ENCODE measurements at places on chromosomes 7 and 10.

DNA sequence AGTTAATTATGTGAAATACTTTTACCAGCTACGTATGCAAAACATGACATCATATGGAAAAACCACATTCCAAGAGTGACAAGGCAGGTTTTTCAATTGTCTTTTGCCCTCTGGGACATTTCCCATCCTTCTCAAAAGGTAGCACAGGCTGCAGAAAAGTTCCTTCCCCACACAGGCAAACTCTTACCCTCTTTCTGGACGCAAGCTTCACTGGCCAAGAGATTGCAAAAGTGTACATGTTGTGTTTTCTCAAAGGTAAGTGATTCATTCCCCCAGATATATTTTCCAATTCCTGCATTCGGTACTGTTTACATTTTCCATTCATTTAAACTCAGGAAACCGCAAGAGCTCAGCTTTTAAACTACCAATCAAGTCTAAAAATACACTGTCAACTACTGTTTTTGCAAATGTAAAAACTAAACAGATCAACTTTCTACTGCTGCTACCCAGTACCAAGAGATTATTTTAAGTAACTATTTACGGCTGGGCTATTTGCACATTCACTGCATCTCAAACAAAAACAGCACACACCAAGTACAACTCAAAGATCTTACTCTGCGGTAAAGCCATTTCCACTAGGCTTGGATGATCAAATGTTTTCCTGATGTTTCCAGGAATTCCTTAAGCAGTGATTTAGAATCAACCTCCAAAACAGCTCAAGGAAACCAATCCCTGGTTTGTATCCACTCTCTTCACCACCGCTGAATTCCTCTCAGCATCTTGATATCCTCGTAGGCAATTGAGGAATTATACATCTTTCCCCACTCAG is 233.6 kb upstream of the CCDC6 start:
- DNase-seq, result peak; percentile 3

GRCh38 chr7:87570178-87570577 is 30.5 kb downstream of the ABCB1 start:
- DNase-seq, result no peak

- no peak for DNase-seq
Observed at GRCh38 chr7:80734011-80734410, 95.6 kb downstream of the CD36 start.

DNA sequence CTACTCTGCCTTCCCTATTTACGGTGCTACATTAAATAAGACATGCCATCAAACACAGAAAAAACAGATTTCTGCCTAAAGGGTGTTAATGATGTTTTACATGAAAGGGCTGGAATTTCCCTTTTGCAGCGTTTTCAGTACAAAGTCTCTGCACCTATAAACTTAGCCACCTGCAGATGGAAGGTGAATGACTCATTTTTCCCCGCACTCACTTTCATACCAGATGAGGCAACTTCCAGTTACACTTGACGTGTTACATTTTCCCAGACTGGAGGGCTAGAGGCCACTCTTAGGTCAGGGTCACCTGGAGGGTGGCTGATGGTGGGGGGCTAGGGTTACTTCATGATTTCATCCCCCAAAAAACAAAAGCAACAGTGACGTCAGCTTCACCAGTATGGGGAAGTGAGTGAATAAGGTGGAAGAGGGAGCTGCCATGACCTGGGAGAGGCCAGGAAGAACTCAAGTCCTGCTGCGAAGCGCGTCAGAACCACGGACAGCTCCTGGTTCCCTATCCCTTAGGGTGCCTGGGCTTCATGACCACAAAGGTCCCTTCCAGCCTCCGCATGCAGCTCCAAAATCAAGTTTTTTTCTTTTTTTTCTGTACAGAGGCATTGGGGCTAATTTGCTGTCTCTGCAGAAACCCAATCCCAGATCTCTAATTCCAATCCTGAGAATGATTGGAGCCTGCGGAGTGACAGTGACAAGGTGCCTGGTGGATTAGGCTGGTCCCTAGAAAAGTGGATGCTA is 94.0 kb downstream of the ADARB2 start:
- peak; percentile 91 for DNase-seq

GRCh38 chr10:100509241-100509840 is 10.3 kb downstream of the SEC31B start:
- no peak for DNase-seq

GRCh38 chr7:150388709-150389531 is 9.8 kb downstream of the ZNF775 start:
- DNase-seq, result peak; percentile 39

- no peak for DNase-seq
Observed at GRCh38 chr7:138666385-138666784, 34.8 kb downstream of the SVOPL start.

DNA sequence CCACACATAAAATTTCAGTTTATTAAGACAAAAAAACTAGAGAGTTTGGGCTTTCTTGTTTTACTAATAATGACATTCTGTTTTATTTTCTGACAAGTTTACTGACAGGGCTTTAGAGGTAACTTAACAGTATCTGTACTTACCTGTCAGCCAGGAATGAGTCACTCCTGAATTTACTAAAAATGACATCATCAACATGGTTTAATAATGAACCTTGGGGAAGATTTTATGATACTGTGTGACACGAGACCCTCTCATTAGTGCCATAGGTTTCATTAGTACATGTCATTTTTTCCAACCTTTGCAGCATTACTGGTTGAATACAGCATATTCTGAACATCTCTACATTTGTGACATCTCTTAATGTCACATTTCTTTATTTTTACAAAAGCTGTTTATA is 131.1 kb downstream of the KCND2 start:
- DNase-seq, result no peak

GRCh38 chr7:122748195-122748594 is 45.5 kb upstream of the RNF148 start:
- DNase-seq, result no peak

DNA sequence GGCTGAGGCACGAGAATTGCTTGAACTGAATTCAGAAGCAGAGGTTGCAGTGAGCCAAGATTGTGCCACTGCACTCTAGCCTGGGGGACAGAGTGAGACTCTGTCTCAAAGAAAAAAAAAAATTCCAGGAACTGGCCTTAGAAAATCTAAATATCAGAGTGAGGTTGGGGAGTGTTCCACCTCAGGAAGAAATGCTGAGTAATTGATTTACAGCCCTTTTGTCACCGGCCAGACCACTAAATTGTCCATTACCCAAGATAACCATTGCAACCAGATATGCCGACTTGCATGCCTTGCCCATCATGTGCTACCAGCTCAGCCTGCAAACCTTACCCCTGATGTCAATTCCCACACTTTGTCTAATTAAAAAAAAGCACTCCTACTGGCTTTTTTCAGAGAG is 42.4 kb downstream of the CRCP start:
- DNase-seq, result no peak

GRCh38 chr10:70699659-70700174 is 27.4 kb downstream of the ADAMTS14 start:
- DNase-seq, result peak; percentile 25

DNA sequence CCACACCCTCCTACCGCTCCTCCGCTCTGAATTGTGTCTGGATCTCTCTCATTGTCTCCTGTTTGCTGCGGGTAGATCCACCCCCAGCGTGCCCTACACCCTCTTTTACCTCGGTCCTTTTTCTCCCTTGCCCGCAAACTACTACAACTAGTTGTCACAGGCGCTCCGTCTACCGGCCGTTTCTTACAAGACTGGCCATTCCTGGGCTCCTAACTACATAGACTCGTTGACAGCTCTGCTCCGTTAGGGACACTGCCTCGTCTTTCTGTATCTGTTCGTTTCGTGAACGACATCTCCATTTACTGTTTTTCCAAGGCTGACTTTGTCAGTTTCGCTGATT is 786 bp downstream of the TAF3 start:
- DNase-seq, result peak; percentile 40

DNA sequence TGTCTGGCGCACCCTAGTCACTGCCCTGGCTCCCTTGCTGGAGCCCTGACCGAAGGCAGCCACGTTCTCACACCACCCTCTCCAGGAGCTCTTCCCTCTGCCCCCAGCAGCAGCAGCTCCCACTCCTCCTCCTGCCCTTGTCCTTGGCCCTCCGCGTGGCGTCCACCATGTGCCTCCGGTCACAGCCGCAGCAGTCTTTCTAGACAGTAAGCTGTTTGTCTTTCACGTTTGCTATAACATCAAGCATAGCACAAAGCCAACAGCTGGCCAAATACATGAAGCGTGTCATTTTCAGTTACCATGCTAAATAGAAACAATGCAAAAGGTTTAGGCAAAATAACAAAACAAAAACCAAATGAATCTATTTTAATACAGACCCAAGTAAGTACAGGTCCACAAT is 3.3 kb downstream of the PITRM1 start:
- DNase-seq, result no peak

GRCh38 chr7:85510287-85510686 is 323.4 kb upstream of the SEMA3D start:
- no peak for DNase-seq

DNA sequence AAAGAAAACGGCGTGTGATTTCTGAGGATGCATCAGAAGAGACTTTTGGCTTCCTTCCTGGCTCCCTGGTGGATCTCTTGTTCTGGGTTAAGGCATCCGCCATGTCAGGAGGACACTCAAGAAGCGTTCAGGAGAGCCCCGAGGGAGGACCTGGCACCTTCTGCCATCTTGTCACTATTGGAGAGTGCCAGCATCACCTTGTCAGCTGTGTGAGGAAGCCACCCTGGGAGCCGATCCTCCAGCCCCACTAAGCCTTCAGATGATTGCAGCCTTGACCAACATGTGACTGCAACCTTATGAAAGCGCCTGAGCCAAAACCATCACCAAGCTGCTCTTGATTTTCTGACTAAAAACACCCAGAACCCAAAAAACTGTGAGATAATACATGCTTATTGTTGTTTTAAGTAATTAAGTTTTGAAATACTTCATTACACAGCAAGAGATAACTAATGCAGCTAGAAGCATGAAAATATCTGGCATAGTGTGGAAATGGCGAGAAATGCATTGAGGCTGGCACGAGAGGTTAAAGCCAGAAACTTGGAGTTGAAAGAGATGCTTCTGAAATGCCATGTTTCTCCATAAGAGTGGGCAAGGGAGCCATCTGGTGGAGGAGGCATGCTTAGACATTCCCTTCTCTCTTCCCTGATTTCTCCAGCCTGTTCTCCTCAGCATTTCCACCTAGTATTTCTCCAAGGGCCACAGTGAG is 5.4 kb upstream of the ZFYVE27 start:
- peak; percentile 71 for DNase-seq

DNA sequence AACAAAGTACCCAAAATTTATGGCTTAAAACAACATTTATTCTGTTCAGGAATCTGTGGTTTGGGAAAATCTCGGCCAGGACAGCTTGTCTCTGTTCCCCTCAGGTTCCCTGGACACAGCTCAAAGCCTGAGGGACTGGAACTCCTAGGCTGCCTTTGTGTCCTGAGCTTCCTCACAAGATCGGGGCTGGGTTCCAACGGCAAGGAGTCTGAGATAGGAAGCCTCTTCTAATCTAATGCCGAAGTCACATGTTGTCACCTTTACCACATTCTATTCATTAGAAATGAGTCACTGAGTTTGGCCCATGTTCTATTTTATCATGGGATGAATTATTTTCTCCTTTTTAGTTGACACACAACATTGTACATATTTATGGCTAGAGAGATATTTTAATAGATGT is 80.5 kb downstream of the ANKRD26 start:
- DNase-seq, result no peak

DNA sequence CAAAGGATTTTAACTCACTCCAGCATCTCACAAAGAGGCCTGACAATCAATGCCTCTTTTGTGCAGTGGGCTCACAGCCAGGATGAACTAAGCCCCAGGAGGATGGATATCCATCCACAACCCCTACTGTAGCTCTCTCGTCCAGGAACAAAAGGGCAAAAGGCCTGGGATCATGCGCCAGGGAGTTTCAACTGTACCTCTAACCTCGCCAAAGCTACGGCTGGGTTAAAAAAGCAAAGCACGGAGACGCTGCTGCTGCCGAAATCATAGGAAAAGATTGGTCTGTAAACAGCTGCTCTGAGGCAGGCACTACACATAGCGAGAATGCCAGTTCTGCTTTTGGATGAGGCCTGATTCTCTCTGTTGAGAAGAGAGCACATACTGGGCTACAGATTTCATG is 32.1 kb downstream of the VSTM4 start:
- no peak for DNase-seq

DNA sequence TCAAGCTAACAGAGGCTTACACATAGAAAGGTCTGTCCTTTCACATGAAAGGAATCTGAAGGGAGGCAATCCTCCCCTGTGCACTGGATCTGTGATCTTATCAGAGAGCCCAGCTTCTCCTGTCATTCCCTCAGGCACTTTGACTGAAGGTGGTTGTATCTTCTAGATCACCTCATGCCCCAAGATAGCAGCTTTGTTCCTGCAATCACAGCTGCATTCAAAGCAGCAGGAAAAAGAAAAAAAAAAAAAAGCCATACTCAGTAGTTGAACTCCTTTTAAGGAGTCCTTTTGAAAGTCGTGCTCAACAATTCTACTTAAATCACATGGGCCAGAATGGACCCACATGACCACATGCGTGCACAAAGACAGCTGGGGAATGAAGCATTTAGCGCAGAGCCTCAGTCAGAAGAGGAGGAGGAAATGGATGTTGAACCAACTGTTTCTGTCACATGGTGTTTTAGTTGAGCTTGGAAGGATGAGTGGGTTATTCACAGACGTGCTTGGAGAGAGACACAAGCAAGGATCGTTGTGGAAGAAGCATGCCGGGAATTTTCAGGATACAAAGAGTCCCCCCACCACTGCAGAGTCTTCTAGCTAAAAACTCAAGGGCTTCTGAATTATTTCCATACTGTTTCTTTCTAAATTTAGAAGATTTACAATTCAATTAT is 13.0 kb upstream of the PFKP start:
- no peak for DNase-seq

DNA sequence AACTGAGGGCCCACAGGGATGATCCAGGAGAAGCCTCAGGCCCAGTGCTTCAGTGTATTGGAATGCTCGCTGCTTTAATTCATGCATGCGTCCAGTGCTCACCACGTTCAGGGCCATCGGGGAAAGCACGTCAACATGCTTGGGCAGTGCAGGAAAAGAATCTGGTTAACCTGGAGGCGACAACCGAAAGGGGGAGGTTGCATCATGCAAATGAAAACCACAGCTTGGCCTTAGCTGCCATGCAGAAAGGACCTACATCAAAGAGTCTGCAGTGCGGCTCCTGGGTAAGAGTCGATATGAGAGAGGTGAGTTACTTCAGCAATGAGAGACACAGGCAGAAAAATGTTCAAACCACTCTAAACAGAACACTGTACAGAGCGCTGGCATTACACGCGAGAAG is 440.1 kb downstream of the KCNMA1 start:
- no peak for DNase-seq

DNA sequence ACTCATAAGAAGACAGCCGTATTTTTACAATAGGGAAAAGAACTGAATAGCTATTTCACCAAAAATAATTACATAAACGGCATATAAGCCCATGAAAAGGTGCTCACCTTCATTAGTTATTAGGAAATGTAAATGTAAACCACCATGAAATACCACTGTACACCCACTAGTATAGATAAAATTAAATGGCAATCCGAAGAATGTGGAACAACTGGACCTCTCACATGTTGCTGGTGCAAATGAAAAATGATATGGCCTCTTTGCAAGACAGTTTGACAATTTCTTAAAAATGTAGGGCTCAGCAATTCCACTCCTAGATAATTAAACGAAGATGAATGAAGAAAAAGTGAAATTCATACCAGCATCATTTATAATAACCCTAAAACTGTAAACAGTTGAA is 91.8 kb downstream of the MAPK8 start:
- DNase-seq, result no peak

- DNase-seq, result no peak
Observed at GRCh38 chr10:5443429-5443828, 31.1 kb downstream of the NET1 start.

All from nephron progenitor cell (in vitro differentiated cells).